ENCODE measurements at places on chromosomes 7 and 10. TPM values are rescaled to one million over a fixed set of nuclear protein-coding genes. Genes with fewer than 3 reads are reported as not detected.

The EPHA1 gene
- total RNA-seq: not detected

The CALY gene
- total RNA-seq: not detected

The MEST gene
- 46.0 TPM for total RNA-seq

The CYP3A7 gene
- not detected for total RNA-seq

All from heart left ventricle (tissue), 16 donors.